ENCODE measurements at places on chromosomes 2 and 18. TPM values are rescaled to one million over a fixed set of nuclear protein-coding genes. Genes with fewer than 3 reads are reported as not detected.

DNA sequence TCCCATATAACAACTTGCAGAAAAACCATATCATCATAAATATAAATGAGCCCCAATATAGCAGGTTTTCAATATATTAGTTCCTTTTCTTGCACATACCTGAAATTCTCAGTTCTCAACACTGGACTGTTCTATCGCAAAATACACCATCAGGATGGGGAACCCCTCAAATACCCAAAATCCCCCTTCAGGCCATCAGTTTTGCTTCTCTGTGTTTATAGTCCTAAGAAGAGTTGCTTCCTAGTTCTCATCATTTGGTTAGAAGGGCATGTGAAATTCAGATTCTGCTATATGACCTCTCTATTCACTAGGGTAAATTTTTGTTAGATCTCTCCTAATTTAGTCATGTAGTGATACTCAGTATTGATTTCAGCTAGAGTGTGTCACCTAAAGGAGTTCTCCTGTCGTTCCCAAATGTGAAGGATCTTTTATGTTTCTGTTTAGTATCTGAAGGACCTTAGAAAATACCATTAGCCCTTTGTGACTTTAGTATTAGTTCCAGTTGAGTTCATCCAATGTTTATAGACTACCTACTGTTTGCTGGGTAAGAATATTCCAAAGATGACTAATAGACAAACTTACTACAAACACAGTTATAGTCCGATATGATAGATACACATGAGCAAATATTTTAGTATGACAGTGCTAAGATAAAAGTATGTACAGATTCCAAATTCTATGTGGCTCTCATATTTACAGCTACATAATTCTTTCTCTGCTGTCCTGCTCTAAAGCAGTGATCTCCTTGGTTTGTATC is 115.8 kb downstream of the TTC27 start:
- no peak for DNase-seq

- DNase-seq = no peak
Measured at GRCh38 chr2:71472019-71472418, 18.7 kb downstream of the DYSF start.

GRCh38 chr2:205998583-205998982 is 87.4 kb downstream of the INO80D start:
- DNase-seq = no peak

DNA sequence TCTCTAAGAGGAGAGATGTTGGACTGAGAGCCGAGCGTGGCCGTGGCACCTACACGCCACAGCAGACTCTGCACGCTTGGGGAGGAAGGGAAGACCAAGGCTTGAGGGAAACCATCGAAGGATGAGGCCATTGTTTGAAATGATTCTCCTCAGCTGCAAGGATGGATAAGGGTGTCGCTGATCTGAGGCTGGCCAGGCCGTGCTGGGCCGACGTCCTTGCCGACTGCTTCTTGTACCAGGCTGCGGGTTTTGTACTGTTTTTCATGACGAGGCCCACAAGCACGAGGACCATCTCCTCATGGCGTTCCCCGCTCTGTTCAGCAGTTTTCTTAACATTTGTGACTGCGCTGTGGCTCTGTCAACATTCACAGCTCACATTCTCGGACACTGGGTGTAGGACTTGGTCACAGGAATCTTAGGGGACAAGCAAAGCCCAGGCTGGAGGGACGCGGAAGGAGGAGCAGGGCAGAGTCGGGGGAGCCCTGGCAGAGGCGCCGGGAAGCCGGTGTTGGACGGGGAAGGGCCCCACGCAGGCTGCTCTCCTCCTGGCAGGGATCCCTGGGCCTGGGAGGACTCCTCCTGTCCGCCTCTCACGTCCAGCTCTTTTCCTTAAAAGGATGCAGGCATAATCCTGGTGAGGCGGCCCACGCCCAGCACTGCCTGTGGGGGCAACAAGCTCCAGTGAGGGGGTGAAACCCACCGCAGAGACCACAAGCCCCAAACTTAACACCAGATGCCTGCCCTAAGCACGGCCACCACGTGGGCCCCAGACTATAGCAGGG is 259.0 kb upstream of the SALL3 start:
- no peak for DNase-seq

GRCh38 chr18:22899421-22899820 is 33.7 kb upstream of the RBBP8 start:
- DNase-seq = no peak

DNA sequence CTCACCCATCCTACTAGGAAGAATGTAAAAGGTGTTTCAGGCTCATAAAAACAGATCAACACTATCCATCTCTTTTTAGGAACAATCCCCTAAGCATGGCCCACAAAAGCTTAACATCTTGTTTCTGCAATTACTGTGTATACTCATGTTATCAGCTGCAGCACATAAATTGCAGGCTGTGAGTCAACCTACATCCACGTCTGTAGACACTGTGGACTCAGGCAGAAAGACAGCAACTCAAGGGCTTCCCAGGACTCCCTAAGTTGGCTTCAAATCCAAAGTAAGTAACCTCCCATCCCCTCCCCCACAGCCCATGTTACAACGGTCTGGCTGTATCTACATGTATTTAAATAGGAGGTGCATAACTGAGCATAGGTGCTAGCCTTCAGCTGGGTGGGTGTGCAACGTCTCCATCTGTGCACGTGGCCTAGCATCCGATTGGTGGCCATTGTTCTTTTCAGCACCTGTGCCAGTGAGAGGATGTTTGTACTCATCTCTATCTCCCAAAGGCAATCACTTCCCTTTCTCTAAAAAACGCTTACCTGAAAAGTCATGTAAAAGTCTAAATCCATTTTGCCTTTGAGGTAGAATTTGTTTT is 30.1 kb downstream of the UXS1 start:
- DNase-seq = no peak

GRCh38 chr2:127424598-127425520 is 6.6 kb downstream of the PROC start:
- DNase-seq = no peak

DNA sequence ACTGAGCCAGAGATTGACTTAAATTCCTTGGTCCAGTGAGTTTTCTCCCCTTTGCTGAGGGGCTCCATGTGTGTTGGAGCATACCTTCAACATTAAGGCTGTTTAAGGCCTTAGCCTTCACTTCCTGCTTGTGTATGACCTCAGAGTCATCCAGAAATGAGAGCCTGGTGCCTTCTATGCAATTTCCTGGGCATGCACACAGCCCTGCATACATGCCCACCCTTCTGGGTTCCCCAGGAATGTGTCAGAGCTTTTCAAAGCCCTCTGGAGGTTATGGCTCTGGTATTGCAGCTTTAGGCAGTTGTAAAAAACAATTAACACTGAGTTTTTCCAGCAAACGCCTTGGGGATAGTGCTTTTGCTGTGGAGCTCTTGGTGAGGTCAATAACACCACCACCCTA is 16.7 kb downstream of the IL1R1 start:
- no peak for DNase-seq

- DNase-seq = no peak
Measured at GRCh38 chr2:132473174-132473883, 56.7 kb downstream of the GPR39 start.

DNA sequence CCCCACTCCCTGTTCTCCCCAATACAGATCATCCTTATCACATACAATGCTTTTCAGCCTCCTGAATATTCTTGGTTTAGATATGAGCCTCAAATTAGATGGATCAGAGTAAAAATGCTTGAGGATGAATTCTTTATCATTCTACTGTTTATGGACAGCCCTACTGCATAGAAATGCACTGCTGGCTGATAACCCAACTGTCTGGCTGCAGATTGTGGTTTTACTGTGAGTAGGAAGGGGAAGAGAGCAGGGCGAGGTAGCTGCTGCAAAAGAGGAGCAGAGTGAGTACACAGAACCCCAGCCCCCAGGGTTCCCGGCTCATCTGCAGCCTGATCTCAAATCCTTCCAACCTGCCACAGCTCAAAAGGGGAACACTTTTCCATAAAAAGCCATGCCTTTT is 29.4 kb upstream of the NCOA1 start:
- no peak for DNase-seq

- DNase-seq = no peak
Measured at GRCh38 chr2:207254591-207255464, 89.1 kb upstream of the KLF7 start.

- DNase-seq = no peak
Measured at GRCh38 chr2:38661306-38661705, 4.6 kb upstream of the GALM start.

GRCh38 chr18:73594749-73595148 is 552.9 kb downstream of the FBXO15 start:
- no peak for DNase-seq

DNA sequence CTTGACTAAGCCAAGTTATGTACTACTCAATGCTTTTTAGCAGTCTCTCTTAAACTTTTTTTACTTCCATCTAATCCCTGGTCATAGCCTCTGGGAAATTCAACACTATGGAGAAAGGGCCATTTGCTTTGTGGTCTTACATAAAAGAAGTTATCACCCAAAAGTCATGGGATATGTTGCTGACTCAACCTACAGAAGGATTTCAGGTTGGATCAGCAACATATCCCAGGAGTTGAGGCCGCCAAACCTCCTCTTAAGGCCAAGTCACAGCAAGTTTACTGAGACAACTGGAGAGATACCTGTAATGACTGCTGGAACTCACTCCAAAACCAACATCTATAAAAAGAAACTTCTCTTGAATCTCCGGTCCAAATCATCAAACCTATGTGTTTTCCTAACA is 141.1 kb downstream of the IRS1 start:
- DNase-seq = no peak

DNA sequence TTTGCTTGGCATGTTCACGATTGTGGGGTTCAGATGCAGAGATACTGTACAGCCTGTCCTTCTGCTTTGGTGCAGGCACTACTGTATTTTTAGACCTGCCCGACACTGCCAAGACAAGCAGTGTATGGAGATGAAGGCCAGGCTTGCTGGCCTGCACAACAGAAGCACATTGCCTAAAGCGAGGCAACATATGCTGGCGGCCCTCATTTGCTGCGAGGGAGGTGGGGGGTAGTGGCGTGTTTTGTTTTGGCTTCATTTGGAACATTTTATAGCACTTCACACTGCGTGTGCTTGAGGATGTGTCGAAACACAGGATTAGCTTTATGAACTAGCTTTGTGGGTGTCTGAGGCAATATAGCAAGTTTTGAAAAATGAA is 27.0 kb downstream of the TMEM182 start:
- DNase-seq = no peak

DNA sequence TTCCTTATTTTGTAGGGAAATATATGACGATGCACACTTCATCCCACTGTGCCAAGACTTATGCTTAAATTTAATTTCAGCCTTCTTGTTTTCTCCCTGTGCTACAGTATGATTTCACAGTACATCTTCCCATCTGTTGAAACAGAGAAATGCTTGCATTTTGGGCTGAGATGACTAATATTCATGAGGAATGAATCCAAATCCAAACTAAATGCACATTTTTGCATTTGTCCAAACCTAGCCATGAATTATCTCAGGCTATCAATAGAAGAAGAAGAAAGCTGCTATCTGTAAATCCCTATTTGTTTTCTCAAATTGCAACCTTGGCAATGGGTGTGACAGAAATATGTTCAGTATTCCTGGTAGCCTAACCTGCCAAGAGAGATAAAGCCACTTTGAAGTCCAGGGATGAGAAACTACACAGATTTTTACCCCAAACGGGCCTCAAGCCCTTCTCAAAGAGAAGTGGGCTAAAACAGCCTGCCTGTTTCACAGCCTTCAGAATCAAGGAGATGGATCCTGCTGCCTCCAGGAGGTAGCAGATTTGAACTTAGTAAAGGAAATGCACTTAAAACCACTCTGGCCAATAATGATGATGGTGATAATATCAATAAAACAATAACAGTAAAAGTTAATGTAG is 306.9 kb upstream of the NT5C1B start:
- DNase-seq = no peak

DNA sequence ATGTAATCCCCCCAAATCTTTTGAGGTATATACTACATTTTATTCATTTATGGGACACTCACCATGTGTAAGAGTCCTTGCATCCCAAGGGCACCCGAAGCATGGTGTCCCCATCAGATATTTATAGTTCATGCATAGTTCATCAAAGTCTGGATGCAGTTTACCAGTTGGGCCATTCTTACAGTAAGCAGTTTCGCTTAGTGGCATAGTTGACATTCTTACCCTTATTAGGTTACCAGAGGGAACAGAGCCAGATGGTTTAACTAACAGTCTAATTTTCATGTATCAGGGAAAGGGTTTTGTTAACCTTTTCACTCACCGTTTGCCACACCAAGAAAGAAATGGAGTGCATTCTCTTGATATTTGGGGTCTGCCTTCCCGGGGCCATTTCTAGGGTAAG is 7.1 kb downstream of the ZNF407 start:
- peak; percentile 52 for DNase-seq

DNA sequence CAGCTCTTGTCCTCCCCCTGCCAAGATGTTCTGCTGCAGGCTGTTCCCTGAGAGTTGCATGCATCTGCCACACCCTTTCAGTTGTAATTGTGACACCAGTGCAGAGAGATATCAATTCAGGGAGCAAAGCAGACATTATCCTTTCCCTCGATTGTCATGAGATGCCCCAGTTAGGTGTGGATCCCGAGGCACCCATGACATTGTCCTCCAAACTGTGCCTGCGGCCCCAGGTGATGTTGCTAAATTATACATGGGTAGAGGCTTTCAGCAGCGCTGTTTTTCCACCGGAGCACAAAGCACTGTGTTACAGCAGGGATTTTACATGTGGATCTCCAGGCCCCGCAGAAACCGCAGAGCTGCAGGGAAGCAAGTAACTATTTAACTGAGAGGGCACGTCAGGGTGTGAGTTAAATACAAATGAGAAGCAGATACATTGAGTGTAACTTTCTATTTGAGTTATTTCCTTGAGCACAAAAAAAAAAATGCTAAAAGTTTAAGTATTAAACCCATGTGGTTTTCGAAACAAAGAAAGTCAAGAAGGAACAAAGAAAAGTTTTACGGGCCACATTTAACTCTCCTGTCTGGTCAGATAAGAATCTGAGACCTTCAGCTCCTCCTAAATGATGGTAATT is 90.3 kb upstream of the BCL2L11 start:
- DNase-seq = no peak

GRCh38 chr2:241877989-241878970 is 8.8 kb downstream of the RTP5 start:
- peak; percentile 62 for DNase-seq

TGFA gene
- total RNA-seq = 0.42 TPM

SLC5A7 gene
- not detected for total RNA-seq

SLC25A52 gene
- not detected for total RNA-seq

RAD51AP2 gene
- total RNA-seq = not detected

ANKRD62 gene
- total RNA-seq = not detected

MAL gene
- not detected for total RNA-seq

CRYGC gene
- not detected for total RNA-seq

RAX gene
- total RNA-seq = not detected

SERPINB3 gene
- total RNA-seq = not detected

FOXI3 gene
- not detected for total RNA-seq

TEKT4 gene
- total RNA-seq = not detected

C1D gene
- total RNA-seq = 77.7 TPM

CCDC148 gene
- total RNA-seq = 3.5 TPM

LIPG gene
- total RNA-seq = 2.2 TPM

CROCC2 gene
- not detected for total RNA-seq

RPE gene
- total RNA-seq = 87.3 TPM

Data from SJSA1 (cell line).